Bronchus fibroblast of lung (primary cell): ENCODE measurements at places on chromosomes 3 and 15. TPM values are rescaled to one million over a fixed set of nuclear protein-coding genes. Genes with fewer than 3 reads are reported as not detected.

The ALS2CL gene
- 0.15 and 0.17 TPM in 2 replicates for total RNA-seq

The SNTN gene
- not detected in 2 replicates for total RNA-seq

The CCRL2 gene
- total RNA-seq: 0.45 TPM in 1 of 2 replicates, not detected in the other

The FES gene
- total RNA-seq: 20.0 and 28.2 TPM in 2 replicates

The VPS39 gene
- 30.9 and 33.9 TPM in 2 replicates for total RNA-seq

The TM4SF18 gene
- under 0.01 TPM in 1 of 2 replicates, not detected in the other for total RNA-seq
